T-helper 17 cell (primary cell): ENCODE measurements at places on chromosomes 11 and 22. TPM values are rescaled to one million over a fixed set of nuclear protein-coding genes. Genes with fewer than 3 reads are reported as not detected.
A peak's percentile ranks its signal among the peaks of the same experiment; 100 is the strongest.

DNA sequence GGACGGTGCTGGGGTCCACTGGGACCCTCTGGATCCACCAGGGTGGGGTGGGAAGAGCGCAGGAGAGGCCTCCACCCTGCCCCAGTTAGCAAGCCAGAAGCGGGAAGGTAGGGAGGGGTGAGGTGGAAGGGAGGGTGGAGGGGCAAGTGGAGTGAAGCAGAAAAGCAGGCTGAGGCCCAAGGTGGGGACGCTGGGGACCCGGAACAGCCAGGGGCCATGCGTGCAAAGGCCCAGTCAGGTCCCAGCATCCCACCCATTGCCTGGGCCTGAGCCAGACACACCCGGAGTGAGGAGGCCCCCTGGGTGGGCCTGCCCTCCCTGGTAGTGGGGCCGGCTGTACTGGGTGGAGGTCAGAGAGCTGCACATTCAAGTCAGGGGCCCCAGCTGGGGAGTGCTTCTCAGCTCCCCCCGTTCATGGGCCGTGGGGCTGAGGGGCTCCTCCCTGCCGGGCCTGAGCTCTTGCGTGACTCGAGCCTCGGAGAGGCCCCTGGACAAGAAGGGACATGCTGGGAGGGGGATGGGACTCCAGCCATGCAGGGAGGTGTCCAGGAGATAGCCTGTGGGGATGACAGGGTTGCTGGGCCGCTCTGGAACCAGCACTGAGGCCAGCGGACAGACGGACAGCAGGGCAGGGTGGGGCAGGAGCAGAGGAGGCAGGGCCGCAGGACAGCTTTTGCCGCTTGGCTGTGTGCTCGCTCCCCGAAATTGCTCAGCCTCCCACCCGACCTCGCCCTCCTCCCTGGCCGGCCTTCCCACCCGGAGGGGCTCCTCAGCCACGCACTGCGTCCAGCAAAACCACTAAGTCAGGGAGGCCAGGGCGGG is 7.7 kb downstream of the TNNT3 start:
- H3K4me3 ChIP-seq, result no peak overlapping the region
- DNase-seq, result no peak
- H3K4me1 ChIP-seq, result peaks cover 14% of the 10 kb centered on the region

MYOD1 gene
- not detected for total RNA-seq

GRCh38 chr11:63614136-63614671 is at the start of gene PLAAT3:
TSS of gene PLAAT3 (minus strand) at chr11:63614433. CDS start at chr11:63614014, 419 bp downstream.
- peak within 1 kb of the TSS; percentile 85 for H3K27ac ChIP-seq
- H3K27me3 ChIP-seq, result no peaks in the 10 kb centered on the region
- peak within 1 kb of the TSS; percentile 92 for H3K4me3 ChIP-seq
- no peak for DNase-seq

DNA sequence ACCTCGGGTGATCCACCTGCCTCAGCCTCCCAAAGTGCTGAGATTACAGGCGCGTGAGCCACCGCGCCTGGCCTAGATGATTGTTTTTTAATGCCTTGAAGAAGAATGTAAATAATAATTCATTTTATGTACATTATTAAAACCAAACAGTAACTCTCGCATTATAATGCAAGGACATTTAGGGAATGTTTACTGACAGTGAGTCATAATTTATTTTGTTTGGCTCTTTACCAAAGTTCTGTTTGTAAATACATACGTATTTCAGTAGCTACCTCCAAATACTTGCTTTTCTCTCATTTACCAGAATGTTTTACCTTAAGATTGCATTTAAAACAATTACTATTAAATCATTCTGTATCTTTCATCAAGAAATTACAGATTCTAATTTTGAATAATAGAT is 3.0 kb downstream of the RAB39A start:
- DNase-seq, result no peak
- no peak overlapping the region for H3K4me3 ChIP-seq
- no peak overlapping the region for H3K27ac ChIP-seq
- no peaks in the 10 kb centered on the region for H3K36me3 ChIP-seq
- H3K27me3 ChIP-seq, result peaks cover 19% of the 10 kb centered on the region

DNA sequence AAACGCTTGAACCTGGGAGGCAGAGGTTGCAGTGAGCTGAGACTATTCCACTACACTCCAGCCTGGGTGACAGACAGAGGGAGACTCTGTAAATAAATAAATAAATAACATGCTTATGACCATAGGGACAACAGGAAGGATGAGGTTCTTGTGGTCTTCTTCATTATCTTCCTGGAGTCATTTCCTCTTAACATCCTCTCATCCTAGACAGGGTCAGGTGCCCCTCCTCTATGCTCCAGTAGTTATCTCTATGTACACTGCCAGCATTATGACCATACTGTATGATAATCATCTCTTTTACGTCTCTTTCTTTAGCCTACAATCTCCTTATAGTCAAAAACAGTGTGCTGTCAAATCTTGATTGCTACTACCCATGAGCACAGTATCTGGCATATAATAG is 17.7 kb downstream of the RAB30 start:
- H3K27ac ChIP-seq, result peak overlapping the region; percentile 71
- peaks cover 17% of the 10 kb centered on the region for H3K4me1 ChIP-seq
- no peaks in the 10 kb centered on the region for H3K27me3 ChIP-seq

GRCh38 chr11:118975771-118976709 is 4.5 kb downstream of the FOXR1 start:
- H3K4me3 ChIP-seq, result no peak overlapping the region
- H3K27me3 ChIP-seq, result peaks cover 36% of the 10 kb centered on the region
- no peak for DNase-seq
- no peak overlapping the region for H3K27ac ChIP-seq

DNA sequence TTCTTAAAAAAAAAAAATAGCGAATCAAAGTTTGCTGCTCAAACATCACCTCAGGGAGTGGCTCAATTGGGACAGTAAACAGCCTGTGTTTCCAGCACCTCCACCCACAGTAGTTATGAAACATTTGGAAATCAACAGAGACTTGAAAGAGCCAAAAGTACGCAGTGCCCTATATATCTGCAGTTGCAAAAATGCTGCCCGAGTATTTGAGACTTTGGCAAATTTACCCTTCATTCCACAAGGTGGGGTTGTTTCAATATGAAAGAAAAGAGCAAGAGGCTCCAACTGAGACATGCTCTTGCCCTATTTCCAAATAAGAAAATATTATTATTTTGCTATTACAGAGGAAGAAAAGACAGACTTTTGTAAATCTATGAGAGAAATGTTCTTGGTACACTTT is 851.1 kb upstream of the RAG2 start:
- H3K27ac ChIP-seq, result no peak overlapping the region
- DNase-seq, result no peak
- no peaks in the 10 kb centered on the region for H3K36me3 ChIP-seq

- peaks cover 3% of the 10 kb centered on the region for H3K36me3 ChIP-seq
- H3K27ac ChIP-seq, result no peak overlapping the region
- H3K4me1 ChIP-seq, result peaks cover 8% of the 10 kb centered on the region
- H3K27me3 ChIP-seq, result peaks cover 86% of the 10 kb centered on the region
- DNase-seq, result no peak
Measured at GRCh38 chr11:33544593-33545373, 155.8 kb downstream of the C11orf91 start.

- peaks cover 6% of the 10 kb centered on the region for H3K36me3 ChIP-seq
- H3K27ac ChIP-seq, result peak overlapping the region; percentile 79
- peaks cover 39% of the 10 kb centered on the region for H3K4me1 ChIP-seq
- peak overlapping the region; percentile 49 for H3K4me3 ChIP-seq
- H3K27me3 ChIP-seq, result no peaks in the 10 kb centered on the region
- no peak for DNase-seq
Measured at GRCh38 chr11:44606472-44606871, 41.0 kb downstream of the CD82 start.

MIOX gene
- not detected for total RNA-seq

- H3K4me1 ChIP-seq, result peaks cover 2% of the 10 kb centered on the region
- H3K27me3 ChIP-seq, result peaks cover 10% of the 10 kb centered on the region
- no peaks in the 10 kb centered on the region for H3K36me3 ChIP-seq
- DNase-seq, result no peak
- no peak overlapping the region for H3K27ac ChIP-seq
- no peak overlapping the region for H3K4me3 ChIP-seq
Measured at GRCh38 chr11:70769106-70769505, 370.8 kb downstream of the CTTN start.

HEPN1 gene
- not detected for total RNA-seq

DNA sequence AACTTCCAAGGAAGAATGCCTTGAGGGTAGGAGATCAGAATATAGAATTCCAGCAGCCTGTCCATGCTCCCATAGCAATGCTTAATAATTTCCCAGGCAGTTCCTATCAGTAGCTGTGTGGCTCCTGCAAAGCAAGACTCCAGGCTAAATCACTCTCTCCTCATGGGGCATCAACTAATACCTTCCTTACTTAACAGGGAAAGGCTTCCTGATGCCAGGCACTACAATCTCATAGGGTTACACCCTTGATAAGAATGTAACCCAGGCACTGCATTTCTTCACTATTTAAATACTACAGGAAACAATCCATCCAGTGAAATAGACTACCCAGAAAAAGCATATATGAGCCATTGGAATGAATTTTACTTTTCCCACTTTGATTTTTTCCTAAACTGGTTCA is 615.0 kb upstream of the ARHGAP42 start:
- no peak overlapping the region for H3K4me3 ChIP-seq
- no peaks in the 10 kb centered on the region for H3K27me3 ChIP-seq
- no peaks in the 10 kb centered on the region for H3K4me1 ChIP-seq
- H3K36me3 ChIP-seq, result no peaks in the 10 kb centered on the region
- H3K27ac ChIP-seq, result no peak overlapping the region

DNA sequence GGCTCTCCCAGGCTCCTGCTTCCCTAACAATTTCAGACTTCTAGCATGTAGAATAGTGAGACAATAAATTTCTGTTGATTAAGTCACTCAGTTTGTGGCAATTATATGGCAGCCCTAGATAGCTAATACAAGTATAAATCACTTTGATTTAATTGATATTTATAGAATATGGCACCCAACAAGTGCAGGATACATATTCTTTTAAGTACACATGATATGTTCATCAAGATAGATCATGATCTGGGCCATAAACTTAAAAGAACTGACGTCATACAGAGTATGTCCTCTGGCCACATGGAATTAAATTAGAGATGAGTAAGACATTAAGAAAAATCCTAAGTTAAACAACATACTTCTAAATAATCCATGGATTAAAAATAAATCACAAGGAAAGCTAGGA is 67.5 kb upstream of the AMOTL1 start:
- no peak overlapping the region for H3K27ac ChIP-seq
- no peak overlapping the region for H3K4me3 ChIP-seq
- no peaks in the 10 kb centered on the region for H3K4me1 ChIP-seq
- H3K36me3 ChIP-seq, result no peaks in the 10 kb centered on the region
- no peak for DNase-seq

LDHAL6A gene
- not detected for total RNA-seq

DNA sequence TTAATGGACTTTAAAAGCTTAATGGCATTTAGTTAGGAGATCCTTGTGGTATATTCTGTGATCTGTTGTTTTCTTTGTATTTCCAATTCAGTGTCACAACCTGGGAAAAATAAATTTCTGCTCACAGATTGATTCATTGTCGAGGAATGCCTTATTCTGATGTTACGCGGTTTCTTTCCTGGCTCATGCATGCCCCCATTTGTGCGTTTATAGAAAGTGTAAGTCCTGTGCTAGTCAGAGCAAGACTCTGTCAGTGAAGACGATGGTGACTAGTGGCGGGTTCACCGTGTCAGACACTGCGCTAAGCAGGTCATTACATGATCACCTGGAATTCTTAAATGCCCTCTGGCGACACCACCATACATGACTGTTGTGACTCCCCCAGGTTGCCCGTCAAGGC is 169.4 kb downstream of the TBC1D22A start:
- no peak overlapping the region for H3K27ac ChIP-seq
- H3K36me3 ChIP-seq, result peaks cover 2% of the 10 kb centered on the region
- no peaks in the 10 kb centered on the region for H3K27me3 ChIP-seq
- H3K4me3 ChIP-seq, result no peak overlapping the region

C11orf65 gene
- total RNA-seq, result 0.96 TPM

DNA sequence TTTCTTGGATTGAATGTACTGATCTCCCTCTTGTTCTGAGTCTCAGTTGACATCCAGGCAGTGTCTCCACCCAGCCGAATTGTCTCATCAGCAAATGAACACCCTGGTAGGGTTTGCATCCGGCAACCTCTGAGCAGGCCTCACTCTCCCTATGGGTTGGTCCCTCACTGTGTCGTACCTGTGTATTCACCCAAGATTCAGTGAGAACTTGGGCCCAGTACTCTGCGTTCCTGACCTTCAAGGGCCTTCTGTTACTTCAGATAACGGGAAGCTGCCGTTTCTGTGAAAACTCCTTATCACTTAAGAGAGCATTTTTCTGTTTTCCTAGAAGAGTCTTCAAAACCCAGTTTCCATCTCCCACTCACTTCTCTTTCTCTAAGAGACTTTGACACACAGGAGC is 915.6 kb downstream of the TBC1D22A start:
- DNase-seq, result no peak
- no peak overlapping the region for H3K4me3 ChIP-seq
- peaks cover 2% of the 10 kb centered on the region for H3K36me3 ChIP-seq
- no peak overlapping the region for H3K27ac ChIP-seq
- peaks cover 6% of the 10 kb centered on the region for H3K27me3 ChIP-seq

MMP12 gene
- not detected for total RNA-seq

IGSF22 gene
- 2.0 TPM for total RNA-seq

- peaks cover 2% of the 10 kb centered on the region for H3K36me3 ChIP-seq
- no peaks in the 10 kb centered on the region for H3K27me3 ChIP-seq
- no peak for DNase-seq
- H3K4me3 ChIP-seq, result no peak overlapping the region
Measured at GRCh38 chr22:35703861-35704584, 13.6 kb upstream of the APOL5 start.

- H3K27ac ChIP-seq, result no peak overlapping the region
- peaks cover 2% of the 10 kb centered on the region for H3K36me3 ChIP-seq
- H3K4me1 ChIP-seq, result no peaks in the 10 kb centered on the region
- H3K4me3 ChIP-seq, result no peak overlapping the region
- H3K27me3 ChIP-seq, result peaks cover 15% of the 10 kb centered on the region
Measured at GRCh38 chr11:94705419-94705818, 62.7 kb upstream of the AMOTL1 start.

- H3K27ac ChIP-seq, result no peak overlapping the region
- H3K27me3 ChIP-seq, result peaks cover 72% of the 10 kb centered on the region
- no peak overlapping the region for H3K4me3 ChIP-seq
Measured at GRCh38 chr11:134062265-134063123, 6.4 kb upstream of the JAM3 start.

- DNase-seq, result no peak
- H3K4me1 ChIP-seq, result no peaks in the 10 kb centered on the region
- H3K4me3 ChIP-seq, result no peak overlapping the region
- peaks cover 4% of the 10 kb centered on the region for H3K36me3 ChIP-seq
Measured at GRCh38 chr11:58845386-58845785, 882 bp upstream of the GLYATL2 start.
